Right hindlimb (tissue), 1 donor: ENCODE measurements at places on chromosomes 6 and 20.

GRCh38 chr20:57265997-57266290 is 497 bp downstream of the BMP7 start:
- no peak for DNase-seq

- DNase-seq = no peak
These were observed 526.6 kb upstream of the ARID1B start for GRCh38 chr6:156250593-156250992.

GRCh38 chr6:127341471-127342202 is 1.8 kb downstream of the ECHDC1 start:
- no peak for DNase-seq

- DNase-seq = no peak
These were observed 85.2 kb upstream of the CNR1 start for GRCh38 chr6:88251301-88251700.

DNA sequence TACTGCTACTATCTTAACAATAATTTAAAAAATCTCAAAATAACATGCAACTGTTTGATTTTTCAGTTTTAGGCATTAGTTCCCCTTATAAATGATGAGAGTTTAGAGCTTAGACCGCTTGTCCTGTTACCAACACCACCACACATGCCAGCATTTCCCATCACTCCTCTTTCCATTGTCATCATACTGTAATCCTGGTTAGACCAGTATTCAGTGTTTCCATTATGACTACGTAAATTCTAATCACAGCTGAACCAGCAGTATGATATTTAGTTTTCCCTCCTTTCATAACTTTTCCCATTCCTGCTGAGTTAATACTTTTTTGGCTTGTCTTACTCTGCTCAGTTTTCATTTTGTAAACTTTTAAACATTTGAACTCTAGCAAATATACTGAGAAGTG is 12.2 kb upstream of the TBC1D20 start:
- no peak for DNase-seq

- DNase-seq = no peak
These were observed 149.0 kb downstream of the HACE1 start for GRCh38 chr6:104710543-104711335.

- no peak for DNase-seq
These were observed 52.7 kb upstream of the PTGIS start for GRCh38 chr20:49620364-49621240.

- no peak for DNase-seq
These were observed 296.9 kb downstream of the HIVEP2 start for GRCh38 chr6:142648036-142648451.

- DNase-seq = peak; percentile 61
These were observed 52.7 kb downstream of the CDH22 start for GRCh38 chr20:46255440-46256104.

DNA sequence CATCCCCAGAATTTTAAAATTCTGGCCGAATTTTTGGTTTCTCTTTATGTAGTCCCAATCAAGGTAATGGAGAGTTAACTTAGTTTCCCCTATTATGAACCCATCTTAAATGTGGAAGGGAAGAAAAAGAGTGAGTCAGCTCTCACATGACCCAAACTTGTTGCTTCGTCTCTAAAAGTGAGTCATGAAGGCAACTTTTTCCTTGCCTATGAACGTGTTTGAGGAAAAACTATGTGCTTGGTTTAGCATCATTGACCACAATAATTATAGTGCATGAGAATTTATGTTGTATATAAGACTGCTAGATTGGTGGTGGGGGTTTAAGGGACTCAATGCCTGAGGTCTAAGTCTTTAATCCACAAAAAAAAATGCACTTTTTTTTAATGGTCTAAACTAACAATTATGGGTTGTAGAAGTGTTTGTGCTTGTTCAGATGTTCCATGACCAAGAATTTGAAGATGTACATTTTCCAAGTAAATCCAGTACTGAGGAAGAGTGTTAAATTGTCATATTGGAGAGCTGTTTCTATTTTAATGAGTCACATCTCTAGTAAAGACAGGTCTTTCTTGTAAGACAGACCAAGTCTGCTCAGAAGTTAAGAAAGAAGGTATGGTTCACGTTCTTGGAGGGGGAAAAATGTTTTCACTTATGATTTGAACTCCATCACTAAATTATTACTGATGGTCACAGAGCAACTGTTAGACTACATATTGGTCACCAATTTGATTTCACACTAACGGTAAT is 409.9 kb upstream of the MARCKS start:
- no peak for DNase-seq

DNA sequence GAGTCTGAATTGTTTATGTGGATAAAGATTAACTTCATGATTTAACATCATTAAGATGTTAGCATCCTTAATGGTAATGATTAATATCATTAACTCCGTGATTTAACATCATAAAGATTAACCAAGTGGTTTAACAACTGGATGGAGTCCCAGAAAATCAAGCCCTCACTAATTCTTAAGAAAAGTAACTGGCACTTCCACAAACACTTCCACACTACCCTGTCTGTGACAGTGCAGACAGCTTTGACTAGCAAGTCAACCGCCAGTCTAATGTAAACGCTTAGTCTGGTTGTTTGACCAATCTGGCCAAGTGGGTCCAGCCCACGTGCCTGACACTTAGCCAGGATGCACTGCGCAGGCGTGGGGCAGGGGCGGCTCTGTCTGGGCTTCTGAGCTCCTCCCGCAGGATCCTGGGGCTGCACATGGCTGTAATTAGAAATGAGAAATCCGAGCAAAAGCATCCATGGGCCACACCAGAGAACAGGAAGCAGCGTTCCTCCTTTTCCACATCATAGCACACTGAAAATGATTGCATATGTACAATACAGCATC is 424.2 kb downstream of the FOXA2 start:
- DNase-seq = peak; percentile 57

- DNase-seq = no peak
These were observed 70.9 kb downstream of the HFE start for GRCh38 chr6:26158076-26158580.

GRCh38 chr6:144330017-144330987 is 45.2 kb downstream of the UTRN start:
- peak; percentile 23 for DNase-seq

DNA sequence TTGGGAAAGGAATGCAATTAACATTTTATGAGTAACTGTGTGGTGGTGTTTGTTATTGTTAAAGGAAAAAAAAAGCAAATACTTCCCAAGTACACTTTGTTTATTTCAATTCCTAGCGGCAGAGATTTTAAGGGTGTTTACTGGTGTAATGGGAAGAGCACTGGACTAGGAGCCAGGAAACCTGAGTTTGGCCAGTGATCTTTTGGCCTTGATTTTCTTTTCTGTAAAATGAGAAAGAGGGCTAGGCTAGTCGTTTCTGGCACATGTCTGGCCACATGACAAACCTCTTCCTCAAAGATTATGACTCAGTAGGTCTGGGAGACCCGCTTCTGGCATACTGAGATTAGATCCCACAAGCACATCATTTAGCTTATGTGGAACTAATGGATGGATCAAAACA is 428.1 kb upstream of the NOX3 start:
- no peak for DNase-seq

- no peak for DNase-seq
These were observed 3.7 kb upstream of the BEND6 start for GRCh38 chr6:56951049-56951831.

- DNase-seq = peak; percentile 95
These were observed at the start of gene LAMA2 for GRCh38 chr6:128882991-128883611. Gene LAMA2 (plus strand): TSS chr6:128883138. CDS start chr6:128883246, 108 bp downstream.

- peak; percentile 14 for DNase-seq
These were observed 10.9 kb downstream of the FOXF2 start for GRCh38 chr6:1400126-1400850.

DNA sequence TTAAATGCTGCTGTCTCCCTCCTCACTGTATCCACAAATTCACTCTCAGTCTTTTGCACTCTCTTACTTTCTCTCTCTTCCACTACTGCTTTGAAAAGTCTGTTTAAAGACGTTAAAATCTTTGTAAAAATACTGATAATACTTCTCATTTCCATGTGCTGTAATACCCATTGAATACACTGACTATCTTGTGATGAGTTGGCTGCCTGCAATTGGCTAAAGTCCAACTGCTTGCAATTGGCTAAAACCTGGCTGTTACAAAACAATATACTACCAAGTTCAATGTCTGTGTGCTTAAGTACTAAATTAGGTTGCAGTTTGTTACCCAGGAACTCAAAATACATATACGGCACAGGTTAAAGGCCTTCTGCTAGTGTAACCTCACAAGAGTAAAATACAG is 264.8 kb downstream of the THBS2 start:
- DNase-seq = no peak

GRCh38 chr6:46610862-46611553 is 41.6 kb downstream of the CYP39A1 start:
- DNase-seq = no peak

DNA sequence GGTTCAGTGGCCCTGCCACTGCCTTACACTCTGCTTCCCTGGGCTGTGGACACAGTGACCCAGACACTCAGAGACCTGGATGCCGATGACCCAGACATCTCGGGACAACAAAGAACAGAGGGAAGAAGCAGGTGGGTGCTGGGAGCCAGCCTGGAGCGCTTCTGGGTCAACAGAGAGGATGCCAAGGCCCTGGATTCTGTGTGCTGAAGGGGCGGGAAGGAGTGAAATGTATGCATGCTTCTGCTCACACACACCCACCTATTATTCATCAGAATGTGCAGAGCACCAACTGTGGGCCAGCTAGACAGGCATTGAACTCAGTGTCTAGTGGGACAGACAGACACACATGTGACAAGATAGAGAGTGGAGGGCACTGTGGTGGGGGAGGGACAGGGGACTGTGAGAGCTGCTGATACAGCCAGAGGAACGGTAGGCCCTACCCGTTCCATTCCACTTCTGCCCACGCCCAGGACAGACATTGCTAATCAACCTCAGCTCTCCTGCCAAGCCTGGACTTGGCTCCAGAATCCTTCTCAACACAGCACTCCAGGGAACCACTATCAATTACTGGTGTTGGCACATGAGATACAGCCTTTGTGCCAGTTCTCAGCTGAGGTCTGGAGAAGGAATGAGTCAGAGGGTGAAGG is 20.2 kb downstream of the KCNK15 start:
- no peak for DNase-seq

DNA sequence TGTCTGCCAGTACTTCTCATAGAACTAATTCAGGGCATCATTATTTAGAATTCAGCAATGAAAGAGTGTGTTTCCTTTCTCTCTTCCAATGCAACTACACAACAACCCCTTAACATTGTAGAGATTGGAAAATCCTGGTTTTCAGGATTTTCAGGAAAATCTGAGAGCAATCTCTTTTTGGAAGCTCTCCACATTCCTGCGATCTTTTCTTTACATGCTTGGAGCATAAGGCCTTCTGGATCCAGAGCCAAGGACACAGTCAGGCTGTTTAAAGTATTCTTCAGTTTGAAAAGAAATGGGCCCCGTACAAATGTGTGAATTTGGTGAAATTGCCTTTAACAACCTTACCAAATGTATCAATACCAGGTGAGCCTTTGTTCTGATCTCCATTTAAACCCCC is 469.7 kb downstream of the PKHD1 start:
- DNase-seq = no peak

- no peak for DNase-seq
These were observed 25.0 kb downstream of the PERP start for GRCh38 chr6:138082232-138082631.

DNA sequence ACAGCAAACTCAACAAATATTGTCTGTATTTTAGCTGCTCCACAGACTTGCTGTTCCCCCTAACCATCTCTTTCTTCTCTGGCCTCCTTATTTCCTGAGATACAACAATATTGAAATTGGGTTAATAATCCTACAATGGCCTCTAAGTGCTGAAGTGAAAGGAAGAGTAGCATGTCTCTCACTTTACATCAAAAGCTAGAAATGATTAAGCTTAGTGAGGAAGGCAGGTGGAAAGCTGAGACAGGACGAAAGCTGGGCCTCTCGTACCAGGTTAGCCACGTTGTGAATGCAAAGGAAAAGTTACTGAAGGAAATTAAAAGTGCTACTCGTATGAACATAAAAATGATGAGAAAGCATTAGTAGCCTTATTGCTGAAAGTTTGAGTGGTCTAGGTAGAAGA is 63.8 kb downstream of the ELOVL5 start:
- DNase-seq = no peak

- no peak for DNase-seq
These were observed 244.8 kb downstream of the FARS2 start for GRCh38 chr6:5506149-5506548.

DNA sequence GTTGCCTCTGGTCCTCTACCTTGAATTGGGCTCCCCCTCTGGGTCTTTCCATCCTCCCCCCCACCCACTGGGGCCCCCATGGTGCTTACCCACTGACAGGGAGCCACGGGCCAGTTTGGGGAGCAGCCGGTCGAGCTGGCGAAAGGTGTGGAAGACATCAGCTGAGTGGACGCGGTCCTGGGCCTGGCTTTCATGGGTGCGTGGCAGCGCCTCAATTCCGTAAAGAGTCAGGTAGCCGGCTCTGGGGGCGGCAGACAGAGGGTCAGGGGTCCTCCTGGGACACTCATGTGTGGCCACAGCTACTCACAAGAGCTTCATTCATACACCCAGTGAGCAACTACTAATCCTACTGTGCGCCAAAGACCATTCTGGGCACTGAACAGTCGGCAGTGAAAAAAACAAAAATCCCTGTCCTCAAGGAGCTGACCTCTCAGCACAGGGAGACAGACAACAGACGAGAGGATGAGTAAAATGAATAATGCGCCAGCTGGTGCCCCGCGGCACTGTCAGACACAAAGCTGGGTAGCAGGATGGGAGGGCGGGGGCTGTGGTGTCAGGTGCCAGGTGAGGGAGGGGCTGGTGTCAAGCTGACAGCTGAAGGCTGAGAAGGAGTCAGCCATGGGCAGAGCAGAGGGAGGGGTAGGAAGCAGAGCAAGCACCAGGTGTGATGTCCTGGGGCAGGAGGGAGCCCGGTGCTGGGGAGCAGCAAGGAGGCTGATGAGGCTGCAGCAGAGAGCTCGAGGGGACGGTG is 28.3 kb downstream of the PTGIS start:
- no peak for DNase-seq

DNA sequence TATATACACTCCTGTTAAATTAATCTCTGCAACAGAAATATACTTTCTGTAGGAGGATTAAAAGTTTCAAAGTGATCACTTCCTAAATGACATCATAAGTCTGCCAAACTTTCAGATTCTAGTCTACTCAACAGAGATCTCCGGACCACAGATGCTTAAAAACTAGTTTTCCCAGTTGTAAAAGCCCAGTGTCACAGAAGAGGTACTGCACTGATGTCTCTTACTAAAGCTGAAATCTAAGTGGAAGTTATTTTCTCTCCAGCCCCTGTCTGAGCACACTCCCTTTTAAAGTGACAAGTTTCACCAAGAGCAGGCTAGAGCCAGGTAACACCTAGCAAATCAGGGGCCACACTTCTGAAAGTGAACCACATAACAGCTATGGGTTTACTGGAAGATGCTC is 71.6 kb upstream of the DST start:
- DNase-seq = no peak

DNA sequence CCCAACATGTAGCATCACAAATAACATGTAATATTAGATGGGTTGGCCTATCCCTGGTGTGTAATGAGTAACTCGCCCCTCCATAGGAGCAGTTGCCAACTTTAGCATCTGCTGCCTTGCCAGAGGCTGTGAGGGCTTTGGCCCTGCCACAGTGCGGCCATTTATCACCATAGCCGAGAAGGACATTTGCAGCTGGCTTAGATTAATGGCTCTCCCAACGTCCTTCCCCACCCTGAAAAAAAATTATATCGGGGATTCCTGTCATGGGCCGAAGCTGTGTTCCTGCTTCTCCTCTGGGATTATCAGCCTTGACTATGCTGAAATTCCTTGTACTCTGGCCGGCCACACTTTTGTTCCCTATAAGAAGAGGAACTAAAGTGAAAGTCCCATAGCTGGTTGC is 7.6 kb upstream of the ADIG start:
- peak; percentile 68 for DNase-seq
